GM03348 (cell line): ENCODE measurements at places on chromosomes 3 and 15.

GRCh38 chr3:150462108-150462507 lies 54.0 kb downstream of the TSC22D2 start:
- no peak for DNase-seq

DNA sequence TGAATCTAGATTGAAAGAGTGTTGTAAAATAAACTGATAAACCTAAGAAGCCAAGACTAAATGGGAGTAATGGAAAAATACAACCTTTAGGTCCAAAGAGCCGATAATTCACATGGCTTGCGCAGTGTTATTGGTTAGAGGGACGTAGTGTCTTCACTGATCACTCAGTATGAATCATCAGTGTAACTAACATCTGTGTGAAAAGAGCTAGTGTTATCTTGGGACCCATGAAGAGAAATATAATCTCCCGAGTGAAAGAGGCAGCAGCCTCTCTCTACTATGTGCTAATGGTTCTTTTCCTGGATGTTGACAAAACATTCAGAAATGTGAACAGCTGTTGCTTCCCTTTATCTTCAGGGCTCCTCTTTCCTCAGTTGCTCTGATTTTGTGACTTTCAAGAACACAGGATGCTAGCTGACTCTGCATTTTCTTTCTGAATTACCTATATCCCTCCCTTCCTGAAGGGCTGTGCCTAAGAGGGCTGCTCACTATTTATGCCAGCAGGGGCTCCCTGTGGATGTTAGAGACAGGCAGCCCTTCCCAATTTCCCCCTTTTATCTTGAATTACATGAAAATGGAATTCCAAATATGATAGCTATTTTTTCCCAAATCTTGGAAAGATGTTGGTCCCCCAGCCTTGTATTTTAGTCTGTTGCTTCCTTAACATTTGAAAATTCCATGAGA lies 128.8 kb downstream of the GRM7 start:
- DNase-seq: no peak

- DNase-seq: no peak
Observed at GRCh38 chr3:107825556-107825955, 265.3 kb downstream of the CD47 start.

DNA sequence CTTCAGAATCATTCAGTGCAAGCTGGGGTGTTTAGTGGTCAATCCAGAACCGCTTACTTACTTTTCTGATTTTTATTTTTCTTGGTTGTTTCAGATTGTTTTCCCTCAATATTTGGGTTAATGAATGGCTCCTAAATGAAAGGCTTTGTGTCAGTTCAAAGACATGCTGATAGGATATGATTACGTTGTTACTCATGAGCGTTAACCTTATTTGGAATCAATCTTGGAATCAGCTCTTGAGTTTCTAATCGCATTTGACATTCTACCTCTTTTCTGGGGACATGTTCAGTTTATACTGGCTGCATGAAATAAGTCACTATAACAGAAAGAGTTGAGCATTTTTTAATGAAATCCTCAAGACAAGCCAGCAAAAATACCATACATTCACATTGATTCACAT lies 50.2 kb downstream of the ATP11B start:
- DNase-seq: no peak

GRCh38 chr3:127304121-127304744 lies 16.4 kb upstream of the PRR20G start:
- no peak for DNase-seq
